ENCODE measurements at places on chromosomes 16 and 17.

- DNase-seq: no peak
These were observed 12.6 kb upstream of the CLUH start for GRCh38 chr17:2723997-2724783.

DNA sequence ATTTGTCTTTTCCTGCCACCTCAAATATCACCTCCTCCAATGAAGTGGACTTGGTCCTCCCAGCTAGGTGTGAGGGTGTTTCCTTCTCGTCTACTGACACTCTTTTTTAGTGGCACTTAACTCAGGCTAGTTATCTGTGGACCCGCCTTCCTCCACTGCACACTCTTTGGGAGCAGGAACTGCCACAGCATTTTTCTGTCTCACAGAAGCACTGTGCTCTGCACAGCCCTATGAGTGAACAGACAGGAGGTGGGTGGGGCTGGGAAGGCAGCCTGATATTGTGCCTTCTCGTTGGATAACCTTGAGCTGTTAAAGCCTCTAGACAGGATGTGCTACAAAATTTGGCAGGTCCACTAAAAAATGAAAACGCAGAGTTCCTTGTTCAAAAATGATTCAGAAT, 31.9 kb upstream of the HOXB13 start:
- DNase-seq: no peak

- DNase-seq: no peak
These were observed 246.7 kb downstream of the FTO start for GRCh38 chr16:53950677-53951076.

DNA sequence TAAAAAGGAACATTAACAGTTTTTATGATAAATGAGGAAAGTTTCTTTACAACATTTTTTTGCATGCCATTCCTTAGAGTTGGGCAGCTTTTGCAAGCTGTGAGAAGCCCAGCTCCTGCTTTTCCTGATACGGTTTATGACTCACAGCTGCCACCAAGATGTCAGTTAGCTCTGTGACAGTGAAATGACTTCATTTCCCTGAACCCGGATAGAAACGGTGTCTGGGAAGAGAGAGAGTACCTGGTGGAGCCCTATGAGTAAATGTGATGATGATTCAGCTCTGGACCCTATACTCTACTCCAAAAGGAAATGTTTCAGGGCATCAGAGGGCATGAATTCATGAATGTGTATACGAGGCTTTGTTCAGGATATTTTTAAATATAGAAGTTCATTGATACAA, 366.3 kb upstream of the HSBP1 start:
- no peak for DNase-seq

- no peak for DNase-seq
These were observed 17.4 kb downstream of the RNF43 start for GRCh38 chr17:58399974-58400373.

DNA sequence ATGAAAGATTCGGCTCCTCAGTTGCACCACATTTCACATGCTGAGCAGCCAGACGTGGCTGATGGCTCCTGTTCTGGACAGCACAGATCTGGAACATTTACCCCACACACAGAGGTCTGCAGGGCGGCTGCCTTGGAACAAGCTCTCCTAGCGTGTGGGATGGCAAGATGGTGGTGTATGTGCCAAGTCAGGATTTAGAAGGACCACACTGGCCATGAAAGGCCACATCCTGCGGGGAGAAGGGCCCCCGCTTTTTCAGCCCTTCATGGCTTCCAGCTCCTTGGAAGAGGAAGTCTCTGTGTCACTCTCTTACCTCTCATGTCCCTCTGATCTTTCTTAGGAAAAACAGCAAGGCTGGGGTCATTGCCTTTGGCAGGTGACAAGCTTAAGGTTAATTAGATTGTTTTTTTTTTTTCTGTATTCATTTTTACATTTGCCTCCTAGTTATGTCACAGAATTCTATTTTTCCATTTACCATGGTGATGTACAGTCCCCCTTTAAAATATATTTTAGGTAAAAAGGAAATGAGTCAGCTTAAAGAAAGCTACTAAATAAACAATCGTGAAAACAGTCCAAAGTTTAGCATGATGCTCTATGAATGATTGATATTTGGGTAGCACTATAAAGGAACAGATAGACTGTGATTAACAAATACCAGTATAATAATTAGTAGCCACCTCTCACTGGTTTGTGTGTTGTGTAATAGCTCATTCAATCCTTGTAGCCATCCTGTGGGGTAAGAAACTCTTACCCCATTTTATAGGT, 396.6 kb downstream of the CPPED1 start:
- DNase-seq: no peak

DNA sequence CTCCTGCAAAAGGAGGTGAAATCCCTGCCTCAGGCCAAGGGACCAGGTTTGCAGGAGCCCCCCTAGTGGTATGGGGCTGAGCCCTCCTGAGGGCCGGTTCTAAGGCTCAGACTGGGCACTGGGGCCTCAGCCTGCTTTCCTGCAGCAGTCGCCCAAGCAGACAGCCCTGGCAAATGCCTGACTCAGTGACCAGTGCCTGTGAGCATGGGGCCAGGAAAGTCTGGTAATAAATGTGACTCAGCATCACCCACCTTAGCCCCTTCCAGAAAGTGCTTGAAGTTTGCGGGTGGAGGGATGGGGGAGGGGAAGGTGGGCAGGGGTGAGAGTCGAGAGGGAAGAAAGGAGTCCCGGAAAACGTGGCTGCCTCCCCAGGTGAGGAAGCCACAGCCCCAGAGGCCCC, 2.1 kb downstream of the MC1R start:
- DNase-seq: no peak

GRCh38 chr17:48198950-48199541, 91.5 kb downstream of the SNX11 start:
- DNase-seq: peak; percentile 2

DNA sequence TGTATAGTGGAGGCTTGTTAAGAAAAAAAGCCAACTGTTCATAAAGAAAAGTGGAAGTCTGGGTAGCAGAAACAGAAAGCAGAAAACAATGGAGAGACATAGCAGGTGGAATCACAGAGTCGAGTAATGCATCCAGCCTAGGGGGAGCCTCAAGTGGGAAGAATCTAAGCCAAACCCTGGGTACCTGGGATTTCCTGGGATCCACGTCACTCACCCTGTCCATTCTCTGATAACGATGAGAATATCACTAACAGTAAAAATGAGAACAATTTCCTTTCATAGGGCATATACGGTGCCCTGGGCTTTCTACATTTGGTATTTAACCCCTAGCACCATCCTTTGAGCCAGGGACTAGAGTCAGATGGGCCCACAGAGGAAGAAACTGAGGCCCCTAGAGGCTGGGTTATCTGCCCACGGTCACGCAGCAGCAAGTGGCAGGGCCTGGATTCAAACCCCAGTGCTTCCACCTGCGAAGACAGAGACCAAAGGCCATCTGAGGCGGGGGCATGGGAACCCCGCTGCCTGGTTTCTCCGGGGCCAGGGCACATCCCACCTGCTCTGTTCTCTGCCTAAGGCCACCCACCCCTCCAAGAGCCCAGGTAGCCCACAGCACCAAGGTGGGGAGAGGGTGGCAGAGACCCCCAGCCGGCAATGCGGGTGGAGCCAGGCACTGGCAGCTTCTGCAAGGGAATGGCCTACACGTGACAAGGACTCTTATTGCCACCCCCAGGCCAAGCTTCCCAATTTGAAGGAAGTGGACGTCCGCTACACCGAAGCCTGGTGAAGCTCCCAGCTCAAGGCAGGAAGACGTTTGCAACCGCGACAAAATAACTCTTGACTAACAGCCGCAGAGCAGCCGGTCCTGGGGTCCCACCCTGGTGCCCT, 69.8 kb upstream of the PLCG2 start:
- no peak for DNase-seq

DNA sequence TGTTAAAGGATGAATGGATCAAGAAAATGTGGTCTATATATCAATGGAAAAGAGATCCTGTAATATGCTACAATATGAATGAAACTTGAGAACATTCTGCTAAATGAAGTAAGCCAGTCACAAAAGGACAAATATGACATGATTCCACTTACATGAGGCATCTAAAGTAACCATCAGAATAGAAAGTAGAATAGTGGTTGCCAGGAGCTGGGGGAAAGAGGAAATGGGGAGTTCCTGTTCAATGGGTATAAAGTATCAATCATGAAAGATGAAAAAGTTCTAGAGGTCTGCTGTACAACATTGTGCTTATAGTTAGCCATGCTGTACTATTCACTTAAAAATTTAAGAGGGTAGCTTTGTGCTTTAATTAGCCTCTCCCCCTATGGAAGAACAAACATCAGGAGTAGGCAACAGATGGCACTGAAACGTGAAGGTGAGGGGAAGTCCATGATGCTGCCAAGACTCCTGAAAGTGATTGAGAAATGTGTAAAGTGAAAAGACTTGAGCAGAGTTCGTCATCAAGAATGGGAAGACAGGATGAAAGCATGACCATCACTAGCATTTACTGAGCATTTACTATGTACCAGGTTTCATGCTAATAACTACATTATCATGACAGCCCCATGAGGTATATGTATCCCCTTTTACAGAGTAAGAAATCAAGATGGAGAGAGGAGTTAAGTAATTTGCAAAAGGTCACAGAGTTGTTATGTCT, 167.2 kb downstream of the CYB561 start:
- no peak for DNase-seq

- DNase-seq: no peak
These were observed 5.1 kb downstream of the RAB37 start for GRCh38 chr17:74742153-74742515.

DNA sequence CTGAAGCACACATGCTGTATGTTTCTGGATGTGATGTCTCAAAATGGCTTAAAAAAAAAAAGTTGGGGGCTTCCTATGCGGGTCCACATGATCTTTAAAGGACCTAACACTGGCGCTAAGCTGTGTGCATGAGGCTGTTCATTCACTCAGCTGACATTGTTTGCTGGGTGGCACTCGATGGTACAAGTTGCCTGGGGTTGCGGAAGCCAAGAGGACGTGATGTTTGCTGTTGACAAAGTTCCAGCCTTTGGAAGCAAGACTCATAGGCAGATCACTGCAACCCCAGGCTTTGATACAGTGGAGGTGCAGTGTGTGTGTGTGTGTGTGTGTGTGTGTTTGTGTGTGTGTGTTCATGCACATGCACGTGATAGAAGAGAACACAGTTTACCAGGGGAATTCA, 29.5 kb upstream of the DNAI2 start:
- no peak for DNase-seq

- DNase-seq: no peak
These were observed 10.7 kb downstream of the DNAAF1 start for GRCh38 chr16:84155771-84156170.

GRCh38 chr17:43881181-43881580, 26.2 kb downstream of the MPP2 start:
- DNase-seq: no peak

- no peak for DNase-seq
These were observed 57.5 kb upstream of the TOB1 start for GRCh38 chr17:50923611-50924010.

- no peak for DNase-seq
These were observed 612.1 kb upstream of the SALL1 start for GRCh38 chr16:51763072-51763661.

- no peak for DNase-seq
These were observed 4.7 kb downstream of the KLHDC4 start for GRCh38 chr16:87761060-87761459.
